ENCODE measurements at places on chromosomes 12 and 14.

- no peak for DNase-seq
Observed at GRCh38 chr12:62516927-62517326, 50.3 kb downstream of the MON2 start.

DNA sequence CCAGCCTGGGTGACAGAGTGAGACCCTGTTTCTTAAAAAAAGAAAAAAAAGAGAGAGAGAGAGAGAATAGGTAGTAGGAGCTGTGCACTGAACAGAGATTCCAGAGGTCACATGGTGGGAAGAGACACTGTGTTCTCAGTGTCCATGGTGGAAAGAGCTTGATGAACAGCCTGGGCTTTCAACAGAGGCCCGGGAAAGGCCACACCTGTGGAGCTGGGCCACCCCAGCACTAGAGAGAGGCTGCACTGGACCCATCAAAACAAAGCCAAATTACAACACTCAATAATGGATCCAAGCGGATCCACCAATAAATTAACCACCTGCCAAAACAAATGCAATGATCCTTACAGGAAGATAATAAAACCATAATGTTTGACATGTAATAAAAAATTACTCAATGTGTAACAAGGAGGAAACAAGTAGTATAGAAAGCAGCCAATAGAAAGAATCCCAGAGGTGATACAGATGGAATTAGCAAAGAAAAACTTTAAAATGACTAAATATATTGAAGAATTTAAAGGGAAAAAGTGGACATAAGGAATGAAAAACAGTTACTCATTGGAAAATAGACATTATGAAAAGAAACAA is 44.8 kb upstream of the BCL2L14 start:
- no peak for DNase-seq

DNA sequence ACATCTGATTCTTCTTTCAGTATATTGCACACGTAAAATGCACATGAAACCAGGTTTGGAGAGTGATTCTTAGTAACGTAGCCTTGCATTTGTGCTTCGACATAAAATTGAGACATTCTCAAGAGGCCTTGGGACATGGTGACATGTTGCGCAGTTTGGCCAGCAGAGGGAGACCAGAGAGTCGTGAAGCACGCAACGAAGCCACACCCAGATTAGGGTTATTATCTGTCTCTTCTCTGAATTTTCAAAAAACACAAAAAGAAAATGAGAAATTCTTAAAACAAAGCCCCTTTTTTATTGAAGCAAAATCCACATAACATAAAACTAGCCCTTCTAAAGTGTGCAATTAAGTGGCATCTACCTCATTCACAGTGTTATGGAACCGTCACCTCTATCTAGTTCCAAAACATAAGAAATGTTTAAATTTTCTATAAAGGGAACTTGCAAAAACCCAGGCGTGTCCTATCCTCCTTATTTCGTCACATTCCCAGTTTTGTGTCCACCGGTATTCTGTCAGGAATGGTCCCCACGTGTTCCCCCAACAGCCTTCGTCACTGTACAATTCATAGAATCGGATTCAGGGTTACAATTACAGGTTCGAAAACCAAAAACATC is 108.8 kb upstream of the ATF7IP start:
- peak; percentile 79 for DNase-seq

DNA sequence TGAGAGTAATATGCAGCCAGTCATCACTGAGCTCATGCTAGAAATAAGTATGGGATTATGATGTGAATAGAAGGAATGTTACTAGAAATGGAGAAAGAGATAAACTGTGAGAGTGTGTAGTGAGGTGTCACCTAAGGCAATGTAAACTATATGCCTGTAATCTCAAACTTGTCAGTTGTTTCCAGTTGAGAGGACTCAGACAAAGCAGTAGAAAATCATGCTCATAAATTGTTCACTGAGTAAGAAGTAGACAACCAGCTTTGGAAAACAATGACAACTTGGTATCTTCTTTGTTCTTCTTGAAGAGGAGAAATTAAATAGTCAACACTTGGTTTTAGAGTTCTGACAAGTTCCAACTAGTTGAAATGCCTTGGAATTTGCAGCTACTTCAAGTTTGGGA is 148.5 kb upstream of the OR4E1 start:
- no peak for DNase-seq

DNA sequence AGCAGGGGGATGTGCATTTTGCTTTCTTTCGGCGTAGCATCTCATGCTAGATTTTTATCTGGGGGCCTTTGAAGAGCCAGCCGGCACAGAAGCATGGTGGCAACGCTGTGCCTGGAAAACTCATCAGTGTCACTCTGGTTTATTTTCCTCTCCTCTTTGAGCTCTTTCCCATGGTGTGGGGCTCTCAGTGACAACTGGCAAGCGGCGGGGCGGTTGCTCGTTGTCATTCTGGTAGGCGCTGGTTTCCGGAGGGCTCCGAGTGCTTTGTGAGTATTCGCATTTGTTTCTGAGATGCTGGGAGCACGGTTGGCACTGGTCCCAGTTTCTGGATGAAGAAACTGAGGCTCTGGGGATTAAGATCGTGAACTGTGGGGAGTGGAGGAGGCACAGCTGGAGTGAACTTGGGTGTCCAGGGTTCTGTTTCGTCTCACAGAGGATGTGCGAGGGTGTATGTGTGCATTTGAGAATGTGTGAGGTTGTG is 23.3 kb downstream of the TPCN1 start:
- DNase-seq: no peak

DNA sequence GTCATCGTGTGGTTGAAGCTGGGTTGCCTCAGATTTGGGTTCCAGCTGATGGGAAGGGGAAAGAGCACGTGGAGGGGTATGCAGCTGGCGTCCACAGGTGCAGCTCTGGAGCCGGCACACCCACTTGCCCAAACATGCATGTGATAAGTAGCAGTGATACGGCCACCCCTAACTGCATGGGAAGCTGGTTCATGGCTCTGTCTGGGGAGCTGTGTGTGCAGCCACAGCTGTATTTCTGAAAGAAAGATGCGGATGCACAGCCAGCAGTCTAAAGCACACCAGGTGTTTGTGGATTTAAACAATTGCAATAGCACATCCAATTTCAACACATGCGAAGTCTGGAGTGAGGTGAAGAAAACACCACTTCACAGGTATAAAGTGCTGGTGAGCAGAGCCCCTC is 181.4 kb downstream of the EFCAB11 start:
- no peak for DNase-seq

DNA sequence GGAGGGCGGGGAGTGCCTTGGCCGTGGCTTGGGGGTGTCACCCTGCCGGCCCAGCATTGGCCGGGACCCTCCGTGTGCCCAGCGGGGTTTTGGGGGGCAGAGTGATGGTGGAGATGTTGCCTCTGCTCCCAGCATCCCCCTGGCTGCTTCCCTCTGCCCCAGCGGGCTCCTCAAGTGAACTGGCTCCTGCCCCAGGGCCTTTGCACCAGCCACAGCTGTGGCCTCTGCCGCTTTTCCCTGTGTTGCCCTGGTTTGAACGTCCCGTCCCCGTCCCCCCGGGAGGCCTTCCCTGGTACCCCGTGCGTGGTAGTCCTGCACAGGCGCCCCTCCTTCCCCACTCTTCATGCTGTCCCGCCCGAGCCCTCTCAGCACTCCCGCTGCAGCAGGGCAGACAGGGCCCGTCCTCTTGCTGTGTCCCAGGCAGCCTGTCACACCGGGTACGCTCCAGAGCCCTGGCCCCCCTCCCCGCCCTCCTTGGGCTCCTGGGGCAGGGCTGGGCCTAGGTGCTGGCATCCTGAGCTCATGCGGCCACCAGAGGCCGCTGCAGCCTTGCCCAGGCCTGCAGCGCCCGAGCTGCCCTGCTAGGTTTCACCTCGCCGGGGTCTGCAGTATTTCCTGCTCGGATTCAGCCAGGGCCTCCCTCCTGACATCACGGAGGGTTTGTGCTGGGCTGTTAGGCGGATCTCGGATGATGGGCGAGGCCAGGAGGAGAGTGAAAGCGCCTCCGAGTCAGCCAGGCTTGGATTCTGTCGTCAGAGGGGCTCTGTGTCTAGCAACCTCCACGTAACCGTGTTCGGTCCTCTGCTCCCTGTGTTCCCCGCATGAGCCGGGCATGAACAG is 9.5 kb downstream of the NOC4L start:
- DNase-seq: peak; percentile 88

DNA sequence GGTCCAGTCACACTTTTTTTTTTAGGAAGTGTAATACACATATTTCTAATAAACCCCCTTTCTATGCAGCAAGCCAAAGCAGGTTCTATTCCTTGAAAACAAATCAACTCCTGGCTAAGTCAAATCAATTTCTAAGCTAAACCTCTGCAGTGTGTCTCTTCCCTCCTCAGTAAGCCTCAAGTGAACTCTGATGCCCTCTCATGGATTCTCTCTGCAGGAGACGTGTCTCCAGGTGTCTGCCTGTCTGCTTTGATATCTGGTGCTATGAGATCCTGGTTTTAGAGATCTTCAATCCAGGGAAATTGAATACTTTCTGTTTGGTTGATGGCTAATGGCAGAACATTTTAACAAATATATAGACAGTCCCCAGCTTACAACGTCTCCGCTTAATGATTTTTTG is 791.7 kb downstream of the AACS start:
- no peak for DNase-seq

DNA sequence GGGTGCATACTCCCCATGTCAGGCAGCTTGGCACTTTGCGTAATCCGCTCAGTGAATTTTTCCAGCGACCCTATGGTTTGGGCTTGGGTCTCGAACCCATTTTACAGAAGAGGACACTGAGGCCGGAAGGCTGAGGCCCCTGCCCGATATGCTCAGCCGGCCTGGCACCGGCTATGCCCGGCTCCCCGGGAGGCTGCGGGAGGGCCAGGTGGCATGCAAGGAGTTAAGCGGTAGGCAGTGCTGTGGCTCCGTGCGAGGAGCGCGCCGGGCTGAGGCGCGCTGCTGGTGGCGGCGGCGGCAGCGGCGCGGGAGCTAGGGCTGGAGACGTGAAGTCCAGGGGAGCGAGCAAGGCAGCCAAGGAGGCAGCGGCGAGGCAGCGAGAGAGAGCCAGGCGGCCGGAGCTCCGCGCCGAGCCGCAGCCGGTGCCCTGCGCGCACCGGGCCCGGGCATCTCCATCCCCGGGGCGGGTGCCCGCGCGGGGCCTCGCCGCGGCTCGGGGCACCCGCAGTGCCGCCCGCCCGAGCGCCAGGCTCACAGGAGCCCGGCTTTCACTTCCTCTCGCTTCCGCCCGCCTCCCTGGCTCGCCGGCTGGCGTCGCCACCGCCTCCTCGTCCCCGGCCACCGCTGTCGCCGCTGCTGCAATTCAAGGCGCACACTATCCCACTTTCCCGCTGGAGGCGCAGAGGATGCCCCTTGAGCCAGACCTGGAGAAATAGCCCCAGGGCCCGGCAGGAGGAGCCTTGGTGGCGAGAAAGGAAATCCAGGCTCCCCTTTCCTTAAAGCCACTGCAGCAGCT is at the start of gene WSCD2:
Gene WSCD2, plus strand, starts transcription at position 272 of the 796 bp plus-strand sequence. CDS start 66,545 bp downstream, outside the sequence.
- peak; percentile 90 for DNase-seq

DNA sequence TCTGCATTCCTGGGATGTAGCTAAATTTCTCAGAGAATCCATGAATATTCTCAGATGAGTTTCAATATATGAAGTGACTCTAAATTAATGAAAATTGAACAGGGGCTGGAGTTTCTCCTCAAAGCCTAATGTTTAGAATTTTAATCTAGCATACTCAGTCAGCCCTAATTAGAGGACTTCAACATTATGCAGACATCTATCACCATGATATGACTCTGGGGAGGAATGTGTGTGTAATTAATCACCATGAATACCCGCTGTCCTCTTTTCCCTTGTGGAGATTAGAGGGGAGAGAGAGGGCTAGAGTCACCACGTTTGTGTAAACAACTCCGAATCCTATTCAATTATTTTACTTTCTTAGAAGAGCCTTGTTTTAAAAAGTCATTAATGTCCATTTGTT is 698.6 kb upstream of the MDGA2 start:
- DNase-seq: no peak

- DNase-seq: no peak
Observed at GRCh38 chr14:103094406-103095209, at the start of gene EXOC3L4. EXOC3L4 (plus strand) TSS chr14:103094725; CDS start chr14:103100220, 5,495 bp downstream.

- DNase-seq: no peak
Observed at GRCh38 chr12:87302126-87302745, 727.0 kb downstream of the C12orf50 start.

DNA sequence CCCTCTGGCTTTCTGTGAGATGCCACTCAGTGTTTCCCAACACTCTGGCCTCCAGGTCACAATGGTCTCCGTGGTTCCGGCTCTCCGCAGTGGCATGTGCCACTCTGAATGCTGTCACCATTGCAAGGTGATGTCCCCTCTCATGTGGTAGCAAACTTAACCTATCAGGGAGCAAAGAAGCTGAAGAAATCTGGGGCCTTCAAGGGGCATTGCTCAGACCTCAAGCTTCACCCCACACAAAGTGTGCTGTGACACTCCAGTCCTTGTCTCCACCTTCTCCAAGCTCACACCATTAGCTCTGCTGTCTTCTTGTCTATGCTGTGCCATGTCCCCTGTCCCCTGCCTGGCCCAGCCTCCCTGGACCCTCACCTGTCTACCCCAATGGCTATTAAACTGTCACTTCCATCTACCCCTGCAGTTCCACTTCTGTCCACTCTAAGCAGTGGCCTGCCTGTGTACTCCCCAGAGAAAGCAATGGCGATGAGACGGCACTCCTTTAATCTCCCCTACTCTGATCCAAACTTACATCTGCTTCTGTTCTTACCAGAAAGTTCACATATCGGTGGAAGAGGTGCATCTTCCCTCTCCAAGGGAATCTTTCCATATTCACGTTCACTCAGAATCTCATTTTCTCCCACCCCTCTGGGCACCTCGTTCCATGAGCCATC is 93.7 kb downstream of the DHRS2 start:
- no peak for DNase-seq

- DNase-seq: peak; percentile 64
Observed at GRCh38 chr12:120534703-120535655, 823 bp downstream of the RNF10 start.

- no peak for DNase-seq
Observed at GRCh38 chr12:10110256-10110844, 11.6 kb upstream of the CLEC1A start.

DNA sequence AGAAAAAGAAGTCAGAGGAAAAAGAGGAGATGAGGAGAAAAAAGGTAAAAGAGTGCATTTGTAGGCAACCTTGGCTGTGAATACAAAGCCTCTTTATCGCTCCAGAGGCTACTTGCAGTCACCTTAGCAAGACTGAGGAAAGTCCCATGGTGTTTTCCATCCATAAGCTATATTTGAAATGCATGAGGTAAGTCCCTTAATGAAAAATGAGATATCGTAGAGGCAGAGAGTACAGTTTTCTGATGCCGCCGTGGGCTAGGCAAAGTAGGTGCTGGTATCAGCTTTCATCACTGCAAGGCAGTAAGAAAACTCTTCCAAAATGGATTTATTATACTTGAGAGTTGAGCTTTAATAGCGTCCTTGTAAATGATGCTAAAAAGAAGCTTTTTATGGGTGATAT is 186.8 kb downstream of the ASCL1 start:
- no peak for DNase-seq
